Posterior vena cava (tissue), 2 donors: ENCODE measurements at places on chromosomes 12 and 14. TPM values are rescaled to one million over a fixed set of nuclear protein-coding genes. Genes with fewer than 3 reads are reported as not detected.

The LGR5 gene
- 0.38 TPM for total RNA-seq

The ITPK1 gene
- 68.6 TPM for total RNA-seq

The CNOT2 gene
- total RNA-seq, result 62.9 TPM

The PLXNC1 gene
- 15.3 TPM for total RNA-seq

The LYZ gene
- 50.3 TPM for total RNA-seq

The PIWIL1 gene
- not detected for total RNA-seq

The PLEKHD1 gene
- 0.10 TPM for total RNA-seq
